Trophoblast cell (in vitro differentiated cells and primary cell): ENCODE measurements at places on chromosomes 6 and 20.

- peak; percentile 92 for DNase-seq
Measured at GRCh38 chr6:33840048-33840926, 36.5 kb upstream of the MLN start.

GRCh38 chr6:119166024-119166784 is 87.7 kb upstream of the FAM184A start:
- no peak for DNase-seq

GRCh38 chr20:31699801-31700728 is 22.6 kb downstream of the BCL2L1 start:
- DNase-seq = no peak

GRCh38 chr20:25020345-25020744 is 27.8 kb upstream of the APMAP start:
- no peak for DNase-seq

- DNase-seq = no peak
Measured at GRCh38 chr20:36113036-36113435, 41.5 kb upstream of the EPB41L1 start.

GRCh38 chr6:118403036-118403435 is 145.1 kb upstream of the PLN start:
- no peak for DNase-seq

DNA sequence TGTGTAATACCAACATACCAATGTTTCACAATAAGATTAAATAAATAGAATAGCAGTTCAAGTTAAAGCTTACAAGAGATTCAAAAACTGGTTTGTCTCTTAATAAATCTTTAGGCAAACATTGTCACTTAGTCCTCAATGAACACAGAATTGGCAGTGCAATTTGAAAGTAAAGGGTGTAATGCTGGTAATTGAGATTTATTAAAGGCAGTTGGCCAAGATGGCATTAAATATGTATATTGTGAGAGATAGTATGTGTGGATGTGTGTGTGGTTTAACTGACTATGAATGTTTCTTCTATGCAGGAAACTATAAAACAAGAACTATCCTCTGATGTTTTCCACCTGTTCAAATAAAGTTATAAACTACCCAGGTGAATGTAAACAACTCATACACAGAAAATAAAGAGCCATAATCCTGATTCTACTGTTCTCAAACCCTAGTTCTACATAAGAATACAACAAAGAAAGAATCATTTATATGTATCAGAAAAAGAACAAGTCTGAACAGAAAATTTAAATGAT is 267.9 kb upstream of the PTCHD4 start:
- DNase-seq = no peak

GRCh38 chr6:167127785-167128531 is 5.1 kb downstream of the CCR6 start:
- DNase-seq = no peak
